Right hindlimb (tissue), 1 donor: ENCODE measurements at places on chromosomes 1 and 21.

DNA sequence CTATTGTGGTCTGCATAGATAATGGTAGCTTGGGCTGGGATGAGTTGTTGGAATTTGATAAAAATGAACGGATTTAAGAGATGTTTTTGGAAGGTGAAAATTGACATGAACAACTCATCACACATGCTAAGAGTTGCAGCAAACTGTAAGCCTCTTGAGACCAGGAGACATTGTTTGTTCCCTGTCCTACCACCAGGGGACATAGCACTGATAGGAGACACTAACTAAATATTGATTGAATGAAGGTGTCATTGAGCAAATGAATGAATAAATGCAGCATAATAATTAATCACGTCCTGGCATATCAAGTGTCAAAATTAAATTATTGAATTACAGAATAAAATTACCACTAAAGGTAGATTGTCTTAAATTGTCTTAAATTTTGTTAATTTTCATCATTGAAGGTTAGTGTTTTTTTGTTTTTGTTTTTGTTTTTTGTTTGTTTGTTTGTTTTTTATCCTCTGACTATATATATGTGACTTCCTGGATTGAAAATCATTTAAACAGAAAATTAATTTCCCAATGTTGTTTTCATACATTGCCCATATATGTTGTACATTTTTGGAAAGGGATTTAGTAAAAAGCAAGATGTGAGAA lies 285.3 kb upstream of the C1orf105 start:
- DNase-seq: no peak

DNA sequence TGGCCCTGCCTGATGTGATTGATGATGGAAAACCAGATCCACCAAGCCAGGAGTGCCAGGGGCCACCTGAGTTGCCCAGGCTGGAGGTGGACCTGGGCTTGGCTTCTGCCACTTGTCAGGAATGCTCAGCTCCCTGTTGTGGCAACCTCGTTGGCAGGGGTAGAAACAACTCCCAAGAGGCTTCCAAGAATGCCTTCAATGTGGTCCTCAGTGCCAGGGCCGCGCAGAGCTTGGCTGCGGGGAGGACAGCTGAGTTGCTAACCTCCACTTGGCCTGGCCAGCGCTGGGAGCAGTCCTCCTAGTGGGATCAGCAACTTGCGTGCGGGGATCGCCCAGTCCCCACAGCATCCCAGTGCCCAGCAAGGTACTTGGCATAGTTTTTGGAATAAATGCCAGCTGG lies 9.0 kb downstream of the MYOM3 start:
- peak; percentile 59 for DNase-seq

DNA sequence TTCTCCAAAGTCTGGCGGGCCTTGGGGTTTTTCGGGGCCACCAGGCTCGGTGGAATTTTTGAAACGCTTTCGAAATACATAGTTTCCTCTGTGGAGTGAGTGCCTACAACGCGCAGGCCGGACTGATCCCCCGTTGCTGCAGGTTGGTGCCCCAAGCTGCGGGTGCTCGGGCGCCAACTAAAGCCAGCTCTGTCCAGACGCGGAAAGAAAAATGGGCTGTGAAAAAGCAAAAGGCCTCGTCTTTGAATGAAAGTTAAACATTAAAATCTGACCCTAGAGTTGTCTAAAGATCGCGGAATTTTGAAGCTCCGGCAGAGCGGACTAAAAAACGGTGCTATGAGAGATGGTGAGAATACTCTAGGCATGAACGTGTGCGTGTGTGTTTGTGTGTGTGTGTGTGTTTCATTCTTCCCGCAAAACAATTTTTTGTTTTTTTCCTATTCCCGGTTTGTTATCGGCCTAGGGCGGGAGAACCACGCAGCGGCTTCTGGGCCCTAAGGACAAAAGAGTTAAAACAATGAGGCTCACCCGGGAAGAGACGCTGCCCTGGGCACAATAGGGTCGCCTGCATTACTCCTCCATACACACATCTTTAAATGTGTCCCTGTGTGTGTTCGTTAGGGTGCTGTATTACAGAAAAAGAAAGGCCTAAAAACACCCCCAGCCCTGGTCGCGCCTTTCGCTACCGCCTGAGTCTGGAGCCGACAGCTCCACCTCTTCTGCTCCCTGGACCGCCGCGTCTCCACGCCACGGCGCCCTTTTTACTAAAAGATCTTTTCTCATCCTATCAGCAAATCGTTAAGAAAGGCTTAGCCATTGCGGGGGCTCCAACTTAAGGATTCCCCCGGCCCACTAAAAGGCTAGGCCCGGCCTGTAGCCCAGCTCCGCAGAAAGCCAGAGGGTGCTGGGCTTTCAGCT lies 3.2 kb downstream of the TBX15 start:
- no peak for DNase-seq

- DNase-seq: no peak
These were observed 241.5 kb downstream of the FOXD2 start for GRCh38 chr1:47679301-47679791.

DNA sequence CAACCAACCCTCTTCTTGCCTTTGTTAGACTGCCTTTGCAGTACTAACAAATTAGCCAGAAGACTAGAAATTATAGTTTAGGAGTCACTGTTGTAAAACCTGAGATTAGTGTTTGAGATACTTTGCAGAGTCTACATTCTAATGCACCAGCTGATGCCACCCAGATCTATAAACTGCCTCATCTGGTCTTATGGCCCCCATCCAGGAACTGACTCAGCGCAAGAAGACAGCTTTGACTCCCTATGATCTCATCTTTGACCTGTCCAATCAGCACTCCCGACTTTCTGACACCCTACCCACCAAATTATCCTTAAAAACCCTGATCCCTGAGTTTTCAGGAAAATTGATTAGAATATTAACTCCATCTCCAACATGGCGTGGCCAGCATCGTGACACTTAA lies 334.6 kb downstream of the RGS7 start:
- DNase-seq: no peak

DNA sequence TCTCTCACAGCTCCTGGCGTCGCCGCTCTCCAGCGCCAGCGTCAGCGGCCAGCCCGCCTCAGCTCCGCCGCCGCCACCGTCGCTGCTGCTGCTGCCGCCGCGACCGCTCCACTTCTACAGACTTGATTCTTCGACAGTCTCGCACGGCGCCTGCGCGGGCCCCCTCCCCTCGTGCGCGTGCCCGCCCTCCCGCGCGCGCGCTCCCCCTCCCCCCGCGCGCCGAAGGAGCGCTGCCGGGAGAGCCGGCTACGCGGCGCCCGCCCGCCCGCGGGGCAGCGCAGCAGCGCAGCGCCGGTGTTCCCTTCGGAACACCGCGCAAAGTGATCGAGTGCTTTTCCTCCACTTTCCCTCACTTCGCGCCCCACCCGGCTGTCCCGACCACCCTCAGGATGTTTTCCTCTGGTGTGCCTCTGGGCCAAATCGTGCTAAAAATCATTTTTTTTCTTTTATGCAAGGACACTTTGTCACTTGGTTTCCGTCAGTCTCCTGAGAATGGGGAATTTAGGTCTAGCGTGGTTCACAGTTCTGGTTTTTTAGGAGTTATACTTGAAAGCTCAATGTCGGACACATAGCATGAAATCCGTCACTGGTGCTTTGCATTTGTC lies at the start of gene IRF2BP2:
IRF2BP2 (minus strand) TSS at position 118 of the 605 bp plus-strand sequence. CDS start 684 bp downstream, outside the sequence.
- DNase-seq: peak; percentile 92

DNA sequence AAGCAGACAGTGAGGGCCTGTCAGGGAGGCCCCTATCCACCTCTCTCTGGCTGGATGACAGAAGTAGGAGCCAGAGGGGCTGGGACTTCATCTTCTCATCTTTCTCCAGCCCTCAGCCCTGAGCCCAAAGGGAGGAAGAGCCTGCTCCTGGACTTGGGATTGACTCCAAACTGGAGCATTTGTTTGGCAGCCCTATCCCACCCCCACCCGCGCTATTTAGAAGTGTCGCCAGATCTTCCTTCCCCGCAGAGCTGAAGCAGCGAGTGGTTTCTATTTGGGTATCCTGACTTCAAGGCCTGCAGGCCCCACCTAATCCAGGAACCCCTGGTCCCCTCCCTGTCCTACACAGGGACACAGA lies 9.6 kb downstream of the NES start:
- DNase-seq: peak; percentile 93

DNA sequence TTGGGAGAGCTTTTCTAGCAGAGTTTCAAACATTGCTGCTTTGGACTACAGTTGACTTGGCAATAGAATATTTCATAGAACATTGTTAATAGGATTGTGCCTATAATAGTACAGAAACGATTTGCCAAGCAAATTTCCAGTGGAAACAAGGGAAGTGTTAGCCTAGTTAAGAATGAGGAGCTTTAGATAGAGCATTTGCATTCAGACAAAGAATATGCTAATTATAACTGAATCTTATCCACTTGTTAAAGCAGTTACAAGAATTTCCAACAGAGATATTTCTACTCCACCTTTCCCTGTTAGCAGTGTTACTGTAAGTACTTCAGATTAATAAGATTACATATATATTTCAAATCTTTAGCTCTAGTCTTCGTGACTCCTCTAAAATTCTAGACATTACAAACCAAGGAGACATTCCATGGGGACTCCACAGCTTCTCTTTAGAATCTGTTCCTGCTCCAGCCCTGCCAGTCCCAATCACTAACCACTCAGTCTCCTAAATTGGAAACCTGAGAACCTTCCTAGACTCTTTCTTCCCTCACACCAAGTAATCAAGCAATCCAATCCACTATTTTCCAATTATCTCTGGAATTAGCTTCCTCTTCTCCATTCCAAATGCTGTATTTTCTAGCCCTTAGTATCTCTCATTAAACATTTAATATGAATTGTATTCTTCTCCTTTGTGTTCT lies 141.8 kb upstream of the PBX1 start:
- no peak for DNase-seq
